Skin of body (tissue), 3 donors: ENCODE measurements at places on chromosomes 5 and 9. TPM values are rescaled to one million over a fixed set of nuclear protein-coding genes. Genes with fewer than 3 reads are reported as not detected.

DNA sequence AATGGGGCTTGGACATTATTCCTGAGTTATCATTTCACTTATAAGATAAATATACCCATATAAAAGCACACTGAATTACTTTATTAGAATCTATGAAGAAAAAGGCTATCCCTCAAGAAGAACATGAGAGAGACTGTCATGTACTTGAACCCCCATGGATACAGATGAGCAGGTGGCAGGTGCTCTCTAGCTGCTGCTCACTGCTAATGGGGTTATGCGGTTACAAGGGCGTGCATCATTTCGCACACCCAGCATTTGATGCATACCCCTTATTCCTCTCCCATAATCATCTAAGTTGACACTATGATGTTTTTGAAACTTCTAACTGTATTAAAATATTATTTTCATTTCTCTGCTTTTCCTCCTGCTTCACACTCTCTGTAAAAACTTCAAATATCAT, 16.4 kb downstream of the ITK start:
- DNase-seq = no peak

Gene FER
- 31.8 TPM for total RNA-seq

Gene PCDHA1
- not detected for total RNA-seq

- no peak for DNase-seq
Measured at GRCh38 chr9:136566901-136567300, 21.1 kb upstream of the NOTCH1 start.

DNA sequence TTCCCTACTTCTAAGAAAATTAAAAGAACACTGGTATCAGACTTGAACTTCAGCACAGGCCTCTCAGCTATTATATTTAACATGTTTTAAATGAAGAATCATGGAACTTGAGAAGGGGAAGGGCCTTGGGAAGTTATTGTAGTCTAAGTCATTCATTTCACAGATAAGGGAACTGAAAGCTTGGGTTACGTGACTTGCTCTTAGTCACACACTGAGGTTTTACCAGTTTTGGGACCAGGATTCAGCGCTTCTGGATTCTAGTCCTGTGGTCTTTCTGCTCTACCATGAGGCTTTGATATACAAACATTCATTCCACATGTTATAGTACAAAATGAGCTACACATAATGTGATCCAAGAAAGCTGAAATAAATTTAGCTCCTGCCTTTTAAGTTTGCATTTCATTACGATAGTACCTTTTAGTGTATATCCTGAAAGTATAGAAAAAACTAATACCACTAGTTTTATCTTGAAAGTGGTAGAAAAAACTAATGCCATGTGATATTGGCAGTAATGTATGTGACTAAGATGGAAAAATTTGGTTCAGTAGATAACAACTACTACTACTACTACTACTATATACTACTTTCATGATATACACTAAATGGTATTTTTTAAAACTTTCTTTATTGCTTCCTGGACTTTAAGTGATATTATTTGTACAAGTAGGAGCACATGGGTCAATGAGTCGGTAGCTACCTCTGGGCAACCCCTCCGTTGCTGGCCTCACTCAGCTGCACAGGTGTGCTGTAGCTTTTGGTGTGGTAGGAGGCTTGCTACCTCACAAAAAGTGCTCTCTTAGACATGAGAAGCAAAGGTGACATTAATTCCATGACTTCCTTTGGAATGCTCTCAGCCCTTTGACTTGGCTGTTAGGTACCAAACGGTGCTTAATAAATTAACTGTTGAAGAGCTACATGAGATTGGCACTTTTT, 40.7 kb downstream of the F2RL2 start:
- DNase-seq = peak; percentile 31

- DNase-seq = no peak
Measured at GRCh38 chr5:59107692-59108091, 524.8 kb downstream of the RAB3C start.

Gene FAM81B
- 0.49 TPM for total RNA-seq

GRCh38 chr5:158007336-158007735, 148.4 kb upstream of the CLINT1 start:
- no peak for DNase-seq

GRCh38 chr9:121985792-121986494, 107.2 kb downstream of the TTLL11 start:
- DNase-seq = no peak

Gene GMCL2
- total RNA-seq = not detected

- DNase-seq = no peak
Measured at GRCh38 chr5:60535198-60535597, 164.8 kb downstream of the DEPDC1B start.

Gene PCDHGA12
- total RNA-seq = 3.9 TPM

Gene PCDHAC2
- 3.0 TPM for total RNA-seq

GRCh38 chr9:134352247-134352933, 26.1 kb downstream of the RXRA start:
- DNase-seq = no peak

Gene NUDT12
- 14.6 TPM for total RNA-seq

- DNase-seq = no peak
Measured at GRCh38 chr9:89806371-89807100, 201.7 kb downstream of the GADD45G start.

Gene PHYHD1
- total RNA-seq = 13.5 TPM

DNA sequence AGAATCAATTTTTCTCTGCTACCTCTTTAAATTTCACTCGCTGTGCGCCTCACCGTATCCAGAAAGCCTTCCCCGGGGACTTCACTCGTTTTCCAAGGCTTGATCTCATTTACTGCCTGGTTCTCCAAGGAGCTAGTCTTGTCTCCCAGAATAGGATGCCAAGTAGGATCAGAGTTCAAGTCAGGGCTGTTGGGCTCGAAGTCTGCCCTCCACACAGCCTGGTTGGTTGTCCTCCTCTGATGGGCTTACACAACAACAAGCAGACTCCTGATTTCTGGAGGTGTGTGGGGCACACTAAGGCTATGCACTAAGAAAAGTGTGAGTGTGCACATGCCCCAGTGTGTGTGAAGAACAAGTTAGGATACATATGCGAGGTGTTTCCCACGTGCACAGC, 14.0 kb upstream of the TNIP1 start:
- peak; percentile 47 for DNase-seq

Gene EIF4E1B
- total RNA-seq = not detected

- no peak for DNase-seq
Measured at GRCh38 chr5:96940586-96940985, 4.7 kb downstream of the LNPEP start.

- no peak for DNase-seq
Measured at GRCh38 chr5:135604056-135604455, 25.3 kb upstream of the CXCL14 start.
